ENCODE measurements at places on chromosomes 12 and 14.

DNA sequence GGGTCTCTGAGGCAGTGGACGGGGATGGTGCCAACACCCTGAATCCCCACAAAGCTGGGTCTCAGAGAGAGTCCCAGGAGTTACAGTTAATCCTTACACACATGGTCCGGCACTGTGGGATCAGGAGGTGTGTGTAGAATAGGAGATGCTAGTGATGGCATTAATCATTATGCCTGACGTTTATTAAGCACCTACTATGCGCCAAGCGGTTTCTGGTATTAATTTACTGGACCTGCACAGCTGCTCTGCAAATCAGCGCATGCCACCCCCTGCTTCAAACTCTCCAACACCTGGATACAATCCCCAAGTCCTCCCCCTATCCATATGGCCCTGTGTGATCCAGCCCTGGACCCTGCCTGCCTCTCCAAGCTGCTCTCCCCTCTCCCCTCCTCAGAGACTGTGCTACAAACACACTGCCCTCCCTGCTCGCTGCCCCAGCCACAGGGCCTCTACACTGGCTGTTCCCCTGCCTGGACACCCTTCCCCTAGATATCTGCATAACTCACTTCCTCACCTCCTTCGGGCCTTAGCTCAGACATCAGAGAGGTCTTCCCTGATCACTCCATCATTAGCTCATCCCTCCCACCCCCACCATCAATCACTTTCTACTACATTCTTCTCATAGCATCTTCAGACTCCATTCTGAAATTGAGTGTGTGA lies 86.0 kb downstream of the RFLNA start:
- DNase-seq: no peak

- DNase-seq: no peak
Measured at GRCh38 chr14:104795781-104796686, 486 bp upstream of the AKT1 start.

GRCh38 chr14:50002926-50003212 lies 110.0 kb downstream of the ARF6 start:
- DNase-seq: no peak

GRCh38 chr14:76101391-76102379 lies 50.0 kb upstream of the GPATCH2L start:
- DNase-seq: no peak

GRCh38 chr12:115057445-115057844 lies 373.5 kb upstream of the TBX3 start:
- DNase-seq: no peak

Data from WTC11 (cell line).